Activated CD4-positive, alpha-beta T cell treated with anti-CD3 and anti-CD28 coated beads for 36 hours (primary cell): ENCODE measurements at places on chromosomes 16 and 17. TPM values are rescaled to one million over a fixed set of nuclear protein-coding genes. Genes with fewer than 3 reads are reported as not detected.

DNA sequence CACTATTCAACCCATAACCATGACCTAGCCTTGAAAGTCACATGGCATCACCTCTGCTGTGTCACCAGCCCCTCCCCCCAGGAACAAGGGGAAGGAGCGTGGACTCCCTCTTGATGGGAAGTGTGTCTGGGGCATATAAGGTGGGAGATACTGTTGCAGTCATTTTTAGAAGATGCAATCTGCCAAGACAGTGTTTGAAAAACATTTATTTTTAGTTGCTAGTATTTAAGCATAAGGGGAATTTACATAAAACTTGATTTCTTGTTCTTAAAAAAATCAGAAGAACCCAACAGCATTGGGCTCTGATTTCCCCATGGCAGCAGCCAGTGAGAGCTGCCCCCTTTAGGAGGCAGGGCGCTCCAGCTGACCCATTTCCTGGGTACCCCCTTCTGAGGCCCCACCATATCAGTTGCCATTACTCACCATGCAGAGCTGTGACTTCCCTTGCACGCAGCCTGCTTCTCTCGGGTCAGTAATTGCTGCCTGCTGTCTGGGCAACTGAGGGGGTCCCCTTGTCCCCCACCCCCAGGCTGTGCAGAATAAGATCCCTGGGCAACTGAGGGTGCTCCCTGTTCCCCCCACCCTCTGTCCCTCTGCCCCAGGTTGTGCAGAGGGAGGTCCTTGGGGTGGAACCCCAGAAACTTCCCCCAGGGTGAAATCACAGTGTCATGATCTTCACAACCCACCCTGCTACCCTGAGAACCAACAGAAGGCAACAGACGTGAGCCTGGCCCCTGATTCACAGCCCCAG is 11.8 kb upstream of the CDC42EP4 start:
- DNase-seq = no peak

- DNase-seq = no peak
These were observed 27.9 kb downstream of the IRX6 start for GRCh38 chr16:55351936-55352335.

ITGAX gene
- total RNA-seq = 5.3 TPM

HSD17B2 gene
- not detected for total RNA-seq

HIGD1B gene
- not detected for total RNA-seq
